ENCODE measurements at places on chromosomes 3 and 15.

DNA sequence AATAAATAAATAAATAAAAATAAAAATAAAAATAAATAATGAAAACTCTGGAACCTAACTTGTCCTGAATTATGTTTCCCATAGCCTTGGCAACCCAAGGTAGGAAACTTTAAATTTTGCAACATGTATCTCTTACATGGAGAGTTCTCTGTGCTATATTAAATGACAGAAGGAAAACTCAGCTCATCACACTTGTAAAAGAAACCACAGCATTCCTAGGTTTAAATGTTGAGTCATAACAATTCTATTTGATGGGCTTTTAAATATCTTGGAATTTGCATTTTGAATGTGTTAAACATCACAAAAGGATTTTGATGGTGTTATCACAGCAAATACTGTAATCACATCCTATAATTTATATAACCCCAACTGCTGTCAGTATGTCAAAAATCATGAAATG, 144.2 kb downstream of the LRTM1 start:
- peaks cover 12% of the 10 kb centered on the region for H3K27me3 ChIP-seq
- DNase-seq: no peak
- H3K4me1 ChIP-seq: peaks cover 9% of the 10 kb centered on the region
- H3K36me3 ChIP-seq: no peaks in the 10 kb centered on the region
- no peak overlapping the region for H3K4me3 ChIP-seq

DNA sequence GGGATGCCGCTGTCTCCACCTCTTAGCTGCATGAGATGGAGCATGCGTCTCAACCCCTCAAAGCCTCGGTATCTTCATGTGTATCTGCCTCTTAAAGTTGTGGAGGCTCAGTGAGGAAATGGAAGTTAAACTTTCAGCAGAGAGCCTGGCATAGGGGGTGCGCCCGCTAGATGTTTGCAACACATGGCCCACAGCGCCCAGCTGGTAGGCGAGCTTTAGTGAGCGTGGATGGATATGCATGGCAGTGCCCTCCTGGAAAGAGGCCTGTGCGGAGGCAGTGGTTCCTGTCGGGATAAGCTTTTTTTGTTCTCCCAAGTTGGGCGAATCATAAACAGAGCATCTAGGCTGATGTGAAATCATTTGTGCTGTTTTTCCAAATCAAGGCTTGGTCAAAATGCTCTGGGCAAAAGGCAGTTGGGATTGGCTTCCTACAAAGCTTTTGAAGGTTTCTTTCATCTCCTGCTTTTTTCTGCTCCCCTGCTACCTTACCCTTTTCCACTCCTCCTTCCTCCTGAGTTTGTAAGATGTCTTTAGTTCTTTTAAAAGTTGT, 272.4 kb upstream of the TPM1 start:
- H3K4me1 ChIP-seq: peaks cover 17% of the 10 kb centered on the region
- H3K4me3 ChIP-seq: no peak overlapping the region
- peaks cover 21% of the 10 kb centered on the region for H3K36me3 ChIP-seq
- DNase-seq: no peak

DNA sequence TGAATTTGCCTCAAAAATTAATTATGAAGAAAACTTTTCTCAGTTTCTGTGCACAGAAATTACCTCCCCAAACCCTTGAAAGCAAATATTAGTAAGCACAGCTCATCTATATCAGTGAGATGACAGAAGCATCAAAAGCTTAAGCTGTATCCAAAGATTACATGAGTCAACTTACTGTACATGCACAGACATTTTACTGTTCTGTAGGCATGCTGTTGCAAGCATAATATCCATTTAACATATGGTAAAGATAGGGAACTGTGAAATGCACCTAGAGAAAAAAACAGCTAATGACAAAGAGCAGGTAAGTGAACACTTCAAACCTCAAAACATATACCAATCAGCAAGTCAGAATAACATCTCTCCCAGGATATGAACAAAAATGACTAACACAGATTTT, 20.9 kb downstream of the SHOX2 start:
- no peak for DNase-seq
- no peak overlapping the region for H3K4me3 ChIP-seq
- no peaks in the 10 kb centered on the region for H3K4me1 ChIP-seq
- H3K27ac ChIP-seq: no peak overlapping the region

- DNase-seq: no peak
- H3K27ac ChIP-seq: no peak overlapping the region
- no peak overlapping the region for H3K4me3 ChIP-seq
- no peaks in the 10 kb centered on the region for H3K4me1 ChIP-seq
- no peaks in the 10 kb centered on the region for H3K27me3 ChIP-seq
Observed at GRCh38 chr3:67044955-67045354, 46.8 kb downstream of the KBTBD8 start.

- no peak for DNase-seq
- no peaks in the 10 kb centered on the region for H3K36me3 ChIP-seq
- no peaks in the 10 kb centered on the region for H3K27me3 ChIP-seq
- H3K4me1 ChIP-seq: peaks cover 13% of the 10 kb centered on the region
- no peak overlapping the region for H3K4me3 ChIP-seq
Observed at GRCh38 chr3:114587986-114588385, 294.2 kb downstream of the TIGIT start.

- H3K27ac ChIP-seq: no peak overlapping the region
- DNase-seq: no peak
- H3K27me3 ChIP-seq: no peaks in the 10 kb centered on the region
Observed at GRCh38 chr3:151276687-151277042, 1.7 kb downstream of the P2RY14 start.

- no peaks in the 10 kb centered on the region for H3K27me3 ChIP-seq
- H3K4me3 ChIP-seq: peak overlapping the region; percentile 94
- H3K4me1 ChIP-seq: peaks cover 54% of the 10 kb centered on the region
- H3K36me3 ChIP-seq: peaks cover 27% of the 10 kb centered on the region
- H3K27ac ChIP-seq: no peak overlapping the region
Observed at GRCh38 chr3:37173806-37174205, 576 bp downstream of the LRRFIP2 start.

DNA sequence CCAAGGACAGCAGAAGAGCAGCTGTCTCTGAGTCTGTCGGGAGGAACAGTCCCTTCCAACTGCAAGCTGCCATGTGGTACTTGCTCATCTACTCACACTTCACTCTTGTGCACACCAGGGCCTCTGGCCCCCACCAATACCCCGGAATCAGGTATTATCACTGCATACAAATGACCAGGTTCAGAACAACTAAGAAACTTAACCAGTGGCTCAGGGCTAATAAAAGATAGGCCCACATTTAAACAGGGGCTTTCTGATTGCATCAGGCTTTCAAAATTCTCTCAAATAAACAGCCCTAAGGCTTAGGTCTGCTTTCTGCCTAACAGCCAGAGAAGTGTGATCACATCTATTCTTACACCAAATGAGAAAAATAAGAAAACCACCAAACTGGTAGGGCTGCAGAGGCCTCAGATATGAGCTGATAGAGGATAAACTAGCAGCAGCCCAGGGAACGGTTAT, 20.7 kb downstream of the CCDC12 start:
- no peak for DNase-seq
- peaks cover 56% of the 10 kb centered on the region for H3K4me1 ChIP-seq
- H3K27ac ChIP-seq: no peak overlapping the region

DNA sequence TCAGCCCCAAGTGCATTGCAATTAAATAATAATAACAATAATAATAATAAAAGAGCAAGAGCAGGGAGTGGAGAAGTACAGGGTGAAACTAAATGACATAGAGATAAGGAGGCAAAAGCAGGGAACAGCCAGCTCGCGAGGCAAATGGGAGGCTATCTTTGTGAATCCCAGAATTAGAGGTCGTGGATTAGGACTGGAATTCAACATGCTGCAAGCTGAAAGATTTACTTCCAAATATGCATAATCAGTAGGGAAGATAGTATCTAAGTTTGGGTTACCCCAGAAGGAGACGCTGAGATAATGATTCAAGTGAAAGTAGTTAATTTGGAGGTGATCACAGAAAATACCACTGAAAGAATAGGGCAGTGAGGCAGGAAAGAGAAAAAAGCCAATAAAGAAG, 119.4 kb upstream of the UBE2E2 start:
- no peaks in the 10 kb centered on the region for H3K36me3 ChIP-seq
- no peak overlapping the region for H3K27ac ChIP-seq
- no peaks in the 10 kb centered on the region for H3K4me1 ChIP-seq
- no peak for DNase-seq
- H3K27me3 ChIP-seq: peaks cover 2% of the 10 kb centered on the region

- DNase-seq: no peak
- H3K27ac ChIP-seq: no peak overlapping the region
- peaks cover 12% of the 10 kb centered on the region for H3K4me1 ChIP-seq
- H3K27me3 ChIP-seq: no peaks in the 10 kb centered on the region
Observed at GRCh38 chr3:158167737-158168557, 58.1 kb downstream of the RSRC1 start.

DNA sequence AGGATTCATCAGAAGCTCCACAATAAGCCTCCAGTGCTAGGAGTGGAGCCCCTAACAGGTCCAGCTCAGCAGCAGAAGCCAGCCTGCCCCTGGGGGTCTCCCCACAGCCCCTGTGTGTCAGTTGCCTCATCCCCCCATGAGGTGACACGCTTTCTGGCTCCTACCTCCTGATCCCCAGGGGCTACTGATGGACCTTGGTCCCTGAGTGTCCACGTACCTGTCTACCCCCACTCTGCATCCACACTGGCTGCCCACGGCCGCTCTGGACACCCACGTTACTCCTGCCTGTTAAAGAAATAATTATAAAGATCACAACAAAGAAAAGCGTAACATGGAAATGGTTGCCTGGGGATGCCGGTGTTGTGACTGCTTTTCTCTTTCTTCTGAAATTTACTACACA, 143.1 kb downstream of the CHSY1 start:
- H3K4me1 ChIP-seq: peaks cover 52% of the 10 kb centered on the region
- no peaks in the 10 kb centered on the region for H3K27me3 ChIP-seq
- no peak overlapping the region for H3K27ac ChIP-seq

DNA sequence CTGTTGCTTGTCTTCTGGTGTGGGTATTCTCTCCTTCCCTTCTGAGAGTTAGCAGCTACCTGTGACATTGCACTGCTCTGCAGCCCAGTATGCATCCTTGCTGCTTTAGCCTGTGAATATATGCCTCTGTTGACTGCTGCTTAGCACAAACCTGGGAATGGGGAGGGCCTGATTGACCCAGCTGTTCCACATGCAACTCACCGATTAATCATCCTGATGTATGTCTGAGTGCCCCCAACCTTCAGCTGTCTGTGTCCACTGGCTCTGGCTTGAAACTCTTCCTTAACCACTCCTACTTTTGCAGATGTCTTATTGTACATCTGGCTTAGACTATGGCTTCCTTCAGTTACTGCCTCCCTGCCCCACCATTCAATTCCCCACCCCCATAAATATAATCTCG, 119.1 kb downstream of the RASA2 start:
- H3K4me3 ChIP-seq: no peak overlapping the region
- H3K4me1 ChIP-seq: no peaks in the 10 kb centered on the region
- H3K27ac ChIP-seq: no peak overlapping the region
- H3K27me3 ChIP-seq: no peaks in the 10 kb centered on the region
- H3K36me3 ChIP-seq: peaks cover 73% of the 10 kb centered on the region

DNA sequence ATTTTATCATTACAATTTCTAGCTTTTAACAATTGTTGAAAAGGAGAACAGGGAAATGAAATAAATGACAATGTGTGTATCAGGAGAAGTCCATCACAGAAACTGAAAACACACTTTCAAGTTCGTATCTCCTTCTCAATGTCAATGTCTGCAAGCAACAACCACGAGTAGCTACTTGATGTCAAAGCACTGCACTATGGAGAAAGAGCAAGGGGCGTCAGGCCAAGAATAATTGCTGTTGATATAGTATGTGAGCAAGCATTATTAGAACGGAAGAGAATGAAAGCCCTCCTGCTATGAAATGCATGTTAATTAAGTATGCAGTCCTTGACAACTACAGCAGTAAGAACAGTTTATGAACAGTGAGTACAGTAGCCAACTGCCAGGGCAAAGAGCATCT, 1250.1 kb downstream of the ZPLD1 start:
- no peak overlapping the region for H3K4me3 ChIP-seq
- no peak overlapping the region for H3K27ac ChIP-seq
- H3K27me3 ChIP-seq: no peaks in the 10 kb centered on the region
- DNase-seq: no peak

GRCh38 chr3:25870452-25870851, 80.6 kb downstream of the OXSM start:
- H3K36me3 ChIP-seq: no peaks in the 10 kb centered on the region
- H3K4me3 ChIP-seq: no peak overlapping the region
- H3K27me3 ChIP-seq: no peaks in the 10 kb centered on the region
- no peak overlapping the region for H3K27ac ChIP-seq
- no peaks in the 10 kb centered on the region for H3K4me1 ChIP-seq

DNA sequence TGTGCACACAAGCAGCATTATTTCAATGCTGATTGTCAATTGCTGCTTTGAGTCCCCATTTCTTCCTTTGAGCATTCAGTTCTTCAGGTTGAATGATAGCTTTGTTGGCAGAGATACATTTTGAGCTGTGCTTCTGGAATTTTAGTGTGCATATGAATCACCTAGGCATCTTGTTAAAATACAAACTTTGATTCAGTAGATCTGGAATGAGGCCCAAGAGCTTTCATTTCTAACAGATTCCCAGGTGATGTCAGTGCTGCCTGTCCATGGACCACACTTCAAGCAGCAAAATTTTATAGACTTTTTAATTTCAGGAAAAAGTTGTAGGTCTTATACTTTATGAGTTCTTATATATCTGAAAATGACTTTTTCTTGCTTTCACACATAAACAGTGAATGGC, 131.1 kb downstream of the ADAMTSL3 start:
- no peaks in the 10 kb centered on the region for H3K36me3 ChIP-seq
- no peak overlapping the region for H3K27ac ChIP-seq
- H3K27me3 ChIP-seq: peaks cover 4% of the 10 kb centered on the region
- DNase-seq: no peak
- H3K4me3 ChIP-seq: no peak overlapping the region

DNA sequence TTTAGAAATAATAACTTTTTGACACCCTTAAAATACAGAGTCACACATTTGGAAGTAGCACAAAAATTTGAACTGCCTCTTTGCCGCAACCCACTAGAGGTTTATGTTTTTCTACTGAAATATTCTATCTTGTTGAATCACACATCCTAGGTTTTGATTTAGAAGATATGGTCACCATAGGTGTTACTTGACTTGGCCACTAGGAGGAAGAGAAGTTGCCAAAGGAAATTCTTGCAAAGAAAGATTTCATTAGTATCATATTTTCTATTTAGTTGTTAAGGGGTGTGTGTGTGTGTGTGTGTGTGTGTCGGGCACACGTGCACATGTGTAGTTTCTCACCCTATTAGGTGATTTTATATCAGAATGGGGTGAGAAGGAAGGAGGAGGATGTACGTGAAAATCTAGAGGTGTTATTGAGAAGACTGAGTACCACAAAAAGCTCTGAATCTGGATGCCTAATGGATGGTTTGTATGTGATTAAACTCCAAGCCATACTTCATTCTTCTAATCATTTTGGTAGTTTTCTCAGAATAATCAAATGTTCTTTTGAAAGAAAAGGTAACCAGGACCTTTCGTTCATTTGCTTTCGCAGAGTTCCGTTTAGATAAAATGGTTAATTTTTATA, 31.5 kb downstream of the ZFAND6 start:
- peaks cover 7% of the 10 kb centered on the region for H3K4me1 ChIP-seq
- H3K4me3 ChIP-seq: no peak overlapping the region
- H3K27ac ChIP-seq: peak overlapping the region; percentile 14

- no peak for DNase-seq
- H3K4me1 ChIP-seq: no peaks in the 10 kb centered on the region
- H3K27me3 ChIP-seq: peaks cover 7% of the 10 kb centered on the region
- no peak overlapping the region for H3K4me3 ChIP-seq
- H3K27ac ChIP-seq: no peak overlapping the region
- no peaks in the 10 kb centered on the region for H3K36me3 ChIP-seq
Observed at GRCh38 chr15:70863450-70864218, 9.7 kb upstream of the LARP6 start.

- H3K36me3 ChIP-seq: no peaks in the 10 kb centered on the region
- peaks cover 4% of the 10 kb centered on the region for H3K27me3 ChIP-seq
- peak; percentile 56 for DNase-seq
- H3K4me1 ChIP-seq: peaks cover 69% of the 10 kb centered on the region
- H3K4me3 ChIP-seq: peak overlapping the region; percentile 68
Observed at GRCh38 chr3:197504641-197505121, 51.1 kb downstream of the BDH1 start.

Data from nephron progenitor cell (in vitro differentiated cells).